T-helper 9 cell (primary cell): ENCODE measurements at places on chromosomes 1 and 21.

DNA sequence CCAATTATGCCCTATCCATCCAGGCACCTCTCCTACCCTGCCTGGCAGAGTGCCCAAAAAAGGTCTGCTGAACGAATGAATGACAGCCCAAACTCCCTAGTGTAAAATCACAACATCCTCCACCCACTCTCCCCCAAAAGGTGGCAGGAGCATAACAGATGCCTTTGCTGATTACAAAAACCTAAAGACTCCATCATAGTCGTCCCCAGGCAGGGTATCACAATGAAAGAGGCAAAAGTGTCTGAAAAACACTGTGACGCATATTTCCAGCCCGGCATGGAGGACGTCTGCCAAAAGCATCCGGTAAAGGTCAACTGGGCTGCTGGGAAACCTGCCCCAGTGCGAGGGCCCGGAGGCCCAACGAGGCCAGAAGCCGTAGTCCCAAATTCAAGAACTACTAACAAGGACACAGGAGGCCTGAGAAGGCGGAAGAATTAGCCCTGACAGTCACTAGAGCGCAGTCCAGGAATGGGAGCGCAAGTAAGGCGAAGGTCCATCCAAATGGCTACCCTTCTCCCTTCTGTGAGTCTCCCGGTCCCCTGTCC is 576 bp downstream of the SMIM12 start:
- peak; percentile 21 for DNase-seq

GRCh38 chr1:13651279-13651678 is 48.7 kb upstream of the PRDM2 start:
- no peak for DNase-seq

- DNase-seq: no peak
These were observed 135.3 kb downstream of the ADSS2 start for GRCh38 chr1:244316407-244316806.

DNA sequence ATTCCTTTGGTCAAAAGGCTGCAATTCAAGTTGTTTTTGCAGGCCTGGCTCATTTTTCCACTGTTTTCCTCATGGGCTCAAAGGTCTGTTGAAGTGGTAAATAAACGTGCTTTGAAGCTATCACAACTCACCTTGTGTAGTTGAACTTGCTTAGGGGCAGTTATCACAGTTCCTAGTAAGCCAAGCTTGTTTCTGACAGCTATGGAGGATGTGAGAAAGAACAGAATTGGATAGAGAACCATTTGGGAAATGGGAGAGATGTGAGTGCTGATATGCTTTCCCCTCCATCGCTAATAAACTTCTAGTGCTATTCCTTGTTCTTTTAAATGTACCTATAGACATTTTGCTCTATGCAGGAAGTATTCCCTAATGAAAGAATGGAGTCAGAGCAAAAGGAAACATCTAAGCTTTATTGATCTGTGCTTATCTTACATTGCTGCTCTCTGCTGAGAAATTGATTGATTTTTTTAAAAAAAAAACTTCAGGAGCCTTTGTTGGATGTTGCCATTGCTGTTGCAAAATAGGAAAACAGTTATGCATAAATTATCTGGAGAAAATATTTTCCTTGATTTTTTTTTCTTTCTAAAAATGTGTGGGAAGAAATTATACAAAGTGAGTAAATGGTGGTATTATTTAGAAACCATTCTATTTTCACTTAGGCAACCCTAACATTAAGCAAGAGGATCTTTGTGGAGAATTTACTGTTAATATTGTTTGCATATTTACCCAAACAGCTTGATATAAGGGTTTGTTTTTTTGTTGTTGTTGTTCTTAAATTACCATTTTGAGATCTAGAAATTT is 118.2 kb downstream of the MAGI3 start:
- DNase-seq: no peak

DNA sequence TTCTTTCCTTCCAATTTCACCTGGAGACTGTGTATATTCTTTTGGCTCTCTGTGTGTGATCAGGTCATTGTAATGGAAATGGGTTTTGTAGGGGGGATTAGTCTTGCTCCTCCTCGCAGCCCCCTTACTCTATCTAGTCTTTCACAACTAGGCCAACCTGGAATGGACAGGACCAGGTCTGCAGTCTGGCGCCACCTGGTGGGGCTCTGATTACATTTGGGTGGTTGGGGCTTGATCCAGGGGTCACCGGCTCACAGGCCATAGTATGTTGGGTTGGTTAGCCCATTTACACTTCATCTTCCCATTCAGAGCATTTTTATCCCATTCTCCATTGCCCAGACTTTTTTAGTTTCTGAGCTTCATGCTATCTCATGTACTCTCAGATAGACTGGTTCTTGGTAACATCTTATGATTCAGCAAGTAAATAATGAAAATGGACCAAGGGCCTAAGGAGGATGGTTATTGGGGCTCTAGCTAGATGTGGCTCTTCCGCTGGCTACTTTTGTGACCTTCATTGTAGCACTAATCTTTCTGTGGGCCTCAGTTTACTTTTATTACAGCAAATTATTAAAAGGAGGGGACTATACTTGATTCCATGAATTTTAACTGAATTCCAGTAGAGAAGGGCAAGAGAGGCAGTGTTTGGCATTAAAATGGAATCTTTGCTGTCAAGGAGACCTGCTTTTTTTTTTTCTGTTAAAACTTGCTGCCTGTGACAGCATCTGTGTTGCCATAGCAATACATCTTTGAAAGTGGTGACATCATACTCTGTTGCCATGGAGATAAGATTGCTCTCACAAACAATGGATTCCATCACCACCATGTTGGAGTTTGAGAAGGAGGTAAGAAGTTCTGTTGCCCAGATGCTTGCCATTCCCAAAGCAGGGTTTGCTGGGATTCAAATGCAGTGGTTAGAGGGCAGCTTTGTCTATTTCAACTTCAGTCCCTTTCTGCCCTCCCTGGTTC is 150.1 kb downstream of the PLXNA2 start:
- peak; percentile 27 for DNase-seq

DNA sequence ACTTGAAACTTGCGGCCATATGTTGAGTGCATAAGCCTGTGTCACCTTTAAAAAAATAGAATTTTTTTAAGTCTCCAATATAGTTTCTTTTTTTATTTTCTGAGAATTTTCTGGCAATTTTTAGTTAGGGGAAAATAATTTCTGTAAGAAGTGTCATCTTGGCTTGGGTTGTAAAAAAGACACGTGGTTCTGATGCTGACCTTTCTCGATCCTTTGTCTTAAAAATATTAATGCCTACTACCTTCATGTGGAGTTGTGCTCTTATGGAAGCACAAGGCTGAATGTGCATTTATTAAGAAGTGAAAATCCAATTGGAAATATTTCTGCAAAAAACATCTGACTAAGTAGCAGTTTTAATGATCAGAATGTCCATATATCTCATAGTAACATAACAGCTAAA is 3.5 kb downstream of the ELAVL4 start:
- DNase-seq: no peak

- DNase-seq: no peak
These were observed 352.0 kb downstream of the NUF2 start for GRCh38 chr1:163673759-163674151.

- DNase-seq: no peak
These were observed 864 bp upstream of the BTG2 start for GRCh38 chr1:203304391-203304918.

DNA sequence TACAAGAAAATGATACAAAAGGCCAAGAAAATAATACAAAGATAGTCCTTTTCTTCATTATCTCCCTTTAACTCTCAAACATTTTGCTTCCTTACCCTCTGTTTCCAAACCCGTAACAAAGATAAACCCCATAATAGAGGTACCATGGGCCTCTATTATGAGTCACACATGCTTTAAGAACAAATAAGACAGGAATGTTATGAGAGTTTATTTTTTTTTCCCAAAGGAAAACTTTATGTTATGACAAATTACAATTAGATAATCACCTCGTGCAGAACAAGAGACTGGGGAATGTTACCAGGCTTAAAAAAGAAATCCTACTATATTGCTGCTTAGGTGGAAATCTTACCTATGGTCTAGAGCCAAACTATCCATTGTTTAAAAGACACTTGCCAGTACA is 272.0 kb downstream of the BRINP3 start:
- DNase-seq: no peak

DNA sequence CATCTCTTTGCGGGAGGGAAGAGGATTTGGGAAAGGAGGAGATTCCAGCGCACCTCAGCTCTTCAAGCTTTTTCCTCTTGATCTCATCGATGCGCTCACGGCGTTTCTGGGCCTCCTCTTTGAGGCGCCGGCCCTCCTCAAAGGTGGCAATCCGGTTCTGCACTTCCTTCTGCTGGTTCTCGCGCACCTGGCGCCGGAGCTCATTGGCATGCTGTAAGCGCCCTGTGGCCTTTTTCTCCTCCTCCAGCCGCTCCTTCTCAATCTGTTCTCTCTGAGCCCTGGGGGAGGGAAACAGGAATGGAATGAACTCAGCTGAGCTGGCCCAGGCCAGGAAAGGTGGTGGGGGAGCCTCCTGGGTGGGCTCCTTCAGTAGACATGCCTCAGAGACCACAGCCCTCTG is 10.4 kb upstream of the VSIG8 start:
- DNase-seq: no peak

GRCh38 chr1:85952460-85952859 is 204.1 kb downstream of the COL24A1 start:
- DNase-seq: no peak

DNA sequence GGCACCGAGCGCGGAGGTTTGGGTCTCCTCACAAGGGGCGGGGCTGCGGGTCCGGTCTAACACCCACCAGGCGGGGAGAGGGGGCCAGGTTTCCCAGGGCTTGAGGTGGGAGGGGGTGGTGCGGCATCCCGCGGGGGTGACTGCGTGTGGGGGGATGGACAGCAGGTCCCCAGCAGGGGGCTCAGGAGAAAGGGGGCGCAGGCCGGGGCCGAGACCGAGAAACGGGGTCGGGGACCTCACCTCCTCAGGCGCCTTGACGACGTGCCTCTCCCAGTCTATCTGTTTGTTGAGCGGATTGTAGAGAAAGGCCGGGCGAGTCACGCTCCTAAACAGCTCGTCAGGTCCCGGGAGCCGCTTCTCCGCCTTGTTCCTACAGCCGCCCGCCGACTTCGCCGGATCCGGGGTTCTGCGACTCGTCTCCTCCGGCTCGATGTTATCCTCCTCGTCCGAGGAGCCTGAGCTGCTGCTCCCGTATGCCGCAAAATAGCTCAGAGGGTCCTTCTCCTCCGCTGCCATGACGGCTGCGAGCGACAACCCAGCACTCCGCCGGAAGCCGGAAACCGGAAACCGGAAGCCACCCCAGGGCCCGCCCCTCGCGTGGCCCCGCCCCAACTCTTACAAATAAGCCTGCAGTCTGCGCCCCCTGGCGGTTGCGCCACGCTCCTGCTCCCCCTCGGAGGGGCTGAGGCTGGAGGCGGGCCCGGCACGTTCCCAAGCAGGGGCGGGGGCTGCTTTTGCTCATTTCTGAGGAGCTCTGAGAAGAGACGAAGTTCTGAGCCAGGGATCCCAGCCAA is at the start of gene C1orf52:
Gene C1orf52 (minus strand): TSS at position 545 of the 794 bp plus-strand sequence. CDS start 29 bp downstream, at position 516.
- peak; percentile 98 for DNase-seq

GRCh38 chr1:95012389-95012788 is 60.4 kb downstream of the ALG14 start:
- no peak for DNase-seq

GRCh38 chr21:27104846-27105431 is 138.1 kb upstream of the ADAMTS5 start:
- DNase-seq: no peak

DNA sequence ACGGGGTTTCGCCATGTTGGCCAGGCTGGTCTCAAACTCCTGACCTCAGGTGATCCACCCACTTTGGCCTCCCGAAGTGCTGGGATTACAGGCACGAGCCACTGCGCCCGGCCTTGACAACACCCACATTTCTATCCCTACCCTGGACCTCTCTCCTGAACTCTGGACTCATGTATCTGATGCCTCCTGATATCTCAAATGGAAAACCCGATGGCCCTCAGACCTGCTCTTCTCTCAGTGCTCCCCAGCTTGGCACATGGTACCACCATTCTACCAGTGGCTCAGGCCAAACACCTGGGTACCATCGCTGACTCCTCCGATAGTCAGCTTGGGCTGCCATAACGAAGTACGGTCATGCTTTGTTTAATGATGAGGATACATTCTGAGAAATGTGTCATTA is 8.5 kb upstream of the RHBG start:
- no peak for DNase-seq

GRCh38 chr1:116769561-116769977 is 15.3 kb downstream of the CD2 start:
- DNase-seq: peak; percentile 56
